ENCODE measurements at places on chromosomes 16 and 17. TPM values are rescaled to one million over a fixed set of nuclear protein-coding genes. Genes with fewer than 3 reads are reported as not detected.

DNA sequence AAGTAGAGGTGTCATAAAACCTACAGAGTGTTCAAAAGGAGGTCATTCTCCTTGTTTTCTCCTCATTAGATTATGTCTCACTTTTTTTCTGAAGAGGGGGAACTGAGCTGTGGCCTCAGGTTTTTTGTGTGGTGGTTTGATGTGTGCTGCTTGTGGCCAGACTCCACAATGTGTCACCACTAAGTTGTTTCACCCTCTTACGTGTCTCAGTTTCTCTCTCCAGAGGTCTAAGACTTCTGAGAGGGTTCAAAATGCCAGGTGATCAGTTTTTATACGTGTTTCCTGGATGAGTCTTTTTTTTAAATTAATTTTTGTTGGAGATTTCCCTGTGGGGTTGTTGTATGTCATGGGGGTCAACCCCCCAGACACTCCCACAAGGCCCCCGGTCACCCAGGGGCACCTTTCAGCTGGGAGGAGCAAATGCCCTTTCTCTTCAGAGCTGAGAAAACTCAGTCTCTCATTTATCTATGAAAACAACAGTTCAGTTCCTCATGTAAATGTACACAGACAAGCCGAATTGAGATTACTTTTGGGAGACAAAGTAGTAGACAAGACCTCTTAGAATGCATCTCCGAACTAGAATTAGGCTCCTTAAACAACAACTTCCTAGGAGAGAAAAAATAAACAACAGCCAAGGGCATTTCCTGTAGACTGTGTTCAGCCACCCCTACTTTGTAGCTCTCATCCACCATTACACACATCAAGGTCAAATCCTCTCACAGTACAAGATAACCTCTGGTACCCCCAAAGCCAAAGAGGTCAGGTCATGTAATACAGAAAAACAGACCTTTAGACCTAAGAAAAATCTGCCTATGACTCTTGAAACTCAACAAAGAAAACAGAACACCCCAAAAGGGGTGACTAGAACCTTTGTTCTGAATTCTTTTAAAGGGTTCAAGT is 23.9 kb upstream of the TMEM98 start:
- no peak for DNase-seq

GRCh38 chr16:76946879-76947278 is 244.1 kb upstream of the MON1B start:
- DNase-seq, result no peak

The TPSB2 gene
- not detected for polyA plus RNA-seq

The SLC6A2 gene
- polyA plus RNA-seq, result 0.22 TPM

The RAB34 gene
- 195 TPM for polyA plus RNA-seq

DNA sequence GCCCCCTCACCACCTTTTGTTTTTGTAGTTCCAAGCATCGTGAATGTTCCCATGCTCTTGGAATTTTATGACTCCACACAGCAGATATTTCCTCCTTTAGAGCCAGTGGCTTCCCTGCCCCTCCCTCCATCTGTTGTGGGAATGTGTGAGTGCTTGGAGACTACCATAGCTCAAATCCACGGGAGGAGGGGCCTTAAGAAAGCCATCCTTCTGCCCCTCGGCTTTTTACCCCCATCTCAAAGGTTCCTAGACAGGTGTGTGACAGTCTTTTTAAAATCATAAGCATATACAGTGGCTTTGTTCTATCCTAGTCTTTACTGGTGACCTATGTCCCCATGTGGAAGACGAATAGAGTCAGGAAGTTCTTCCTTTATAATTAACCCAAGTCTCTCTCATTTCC is 47.2 kb downstream of the YPEL2 start:
- no peak for DNase-seq

The ODF4 gene
- polyA plus RNA-seq, result not detected

GRCh38 chr16:56307534-56307873 is 116.2 kb downstream of the GNAO1 start:
- no peak for DNase-seq

Data from right lung (tissue), 10 donors.